ENCODE measurements at places on chromosomes 5 and 9.

- no peak for DNase-seq
Observed at GRCh38 chr9:114157516-114158176, 2.3 kb downstream of the COL27A1 start.

DNA sequence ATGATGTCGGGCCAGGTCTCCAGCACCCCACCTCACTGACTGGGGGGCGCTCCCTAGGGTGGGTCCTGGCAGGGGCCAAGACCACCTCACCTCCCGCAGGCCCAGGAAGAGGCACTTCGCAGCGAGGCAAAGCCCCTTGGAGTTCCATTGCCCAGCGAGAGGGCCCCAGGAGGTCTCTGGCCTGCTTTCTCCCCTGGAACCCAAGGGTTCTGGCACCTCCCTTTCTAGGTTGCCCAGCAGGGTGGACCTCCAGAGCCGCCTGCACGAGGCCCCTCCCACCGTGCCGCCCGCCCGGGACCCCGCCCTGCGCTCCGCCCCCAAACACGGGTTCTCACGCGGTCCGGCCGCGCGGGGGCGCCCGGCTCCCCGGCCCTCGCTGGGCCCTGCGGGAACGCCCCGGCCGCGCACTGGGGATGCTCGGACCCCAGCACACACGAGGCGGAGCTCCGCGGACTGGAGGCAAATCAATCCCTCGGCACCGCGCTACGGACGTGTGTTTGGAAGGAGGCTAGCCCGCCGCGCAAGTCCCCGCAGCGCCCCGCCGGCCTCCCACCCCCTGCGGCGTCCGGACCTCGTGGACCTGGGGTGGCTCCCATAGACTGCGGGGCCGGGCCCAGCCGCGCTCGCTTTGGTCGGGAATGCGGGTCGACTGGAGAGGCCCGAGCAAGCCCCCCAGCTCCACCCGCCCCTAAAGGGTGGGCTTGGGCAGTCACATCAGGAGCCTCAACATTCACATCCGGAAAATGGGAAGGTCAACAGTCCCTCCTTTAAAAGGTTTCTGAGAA is 99.5 kb upstream of the LMX1B start:
- DNase-seq = no peak

- no peak for DNase-seq
Observed at GRCh38 chr9:107488375-107489143, 1.0 kb downstream of the KLF4 start.

DNA sequence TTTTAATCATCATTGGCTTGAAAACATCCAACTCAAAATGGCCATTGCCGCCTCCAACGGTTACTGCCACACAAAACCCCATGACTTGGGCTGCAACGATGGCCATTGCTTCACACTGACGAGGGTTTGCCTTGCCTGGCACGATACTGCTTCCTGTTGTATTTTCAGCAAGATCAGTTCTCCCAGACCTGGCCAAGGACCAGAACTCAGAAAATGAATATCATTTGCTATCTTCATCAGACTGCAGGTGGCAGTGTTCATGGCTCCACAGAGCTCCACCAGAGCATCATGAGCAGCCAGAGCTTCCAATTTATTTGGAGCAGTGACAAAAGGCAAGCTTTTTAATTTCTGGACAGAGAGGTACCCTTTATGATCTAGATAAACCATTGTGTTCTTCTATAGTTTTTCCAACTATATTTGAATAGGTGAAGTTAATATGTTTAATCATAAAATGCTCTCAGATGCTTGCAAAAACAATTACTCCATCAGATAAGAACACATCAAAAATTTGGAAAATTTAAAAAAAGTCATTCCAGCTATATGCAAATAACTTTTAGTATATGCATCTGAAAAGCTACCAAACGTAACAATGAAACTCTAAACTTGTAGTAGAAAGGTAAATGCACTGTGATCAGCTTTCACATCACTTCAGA is 10.4 kb downstream of the AMACR start:
- DNase-seq = no peak

- no peak for DNase-seq
Observed at GRCh38 chr5:42785756-42786155, 25.9 kb downstream of the SELENOP start.

- no peak for DNase-seq
Observed at GRCh38 chr9:131995382-131995781, 84.3 kb downstream of the MED27 start.

DNA sequence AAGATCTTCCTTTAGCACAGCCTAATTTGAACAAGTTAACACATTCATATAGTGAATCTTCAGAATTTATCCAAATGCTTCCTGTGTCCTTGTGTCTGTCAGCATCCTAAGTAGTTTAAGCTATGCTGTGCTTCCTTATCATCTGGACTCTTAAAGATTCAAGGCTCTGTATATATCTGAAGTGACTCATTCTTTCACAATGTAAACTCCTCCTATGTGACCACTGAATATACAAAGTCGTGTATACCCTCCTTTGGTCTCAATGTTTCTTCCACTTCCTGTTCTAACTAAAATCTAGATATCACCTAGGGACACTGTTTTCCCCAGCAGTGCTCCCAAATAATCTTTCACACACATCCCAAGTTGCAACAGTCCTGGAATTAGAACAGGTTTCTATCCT is 935.7 kb upstream of the NUDT12 start:
- no peak for DNase-seq

- no peak for DNase-seq
Observed at GRCh38 chr5:53397845-53398244, 82.6 kb upstream of the FST start.

GRCh38 chr5:149141224-149141956 is at the start of gene ABLIM3:
Gene ABLIM3, plus strand, starts transcription at chr5:149141493. Its CDS starts 603 bp downstream, at chr5:149142096.
- peak; percentile 35 for DNase-seq

- no peak for DNase-seq
Observed at GRCh38 chr9:134059661-134060395, 8.0 kb downstream of the BRD3 start.

- DNase-seq = no peak
Observed at GRCh38 chr5:111670826-111671492, 86.0 kb downstream of the NREP start.

GRCh38 chr5:107301999-107302398 is 368.7 kb downstream of the EFNA5 start:
- no peak for DNase-seq

- no peak for DNase-seq
Observed at GRCh38 chr5:77620405-77620804, 18.1 kb downstream of the OTP start.

DNA sequence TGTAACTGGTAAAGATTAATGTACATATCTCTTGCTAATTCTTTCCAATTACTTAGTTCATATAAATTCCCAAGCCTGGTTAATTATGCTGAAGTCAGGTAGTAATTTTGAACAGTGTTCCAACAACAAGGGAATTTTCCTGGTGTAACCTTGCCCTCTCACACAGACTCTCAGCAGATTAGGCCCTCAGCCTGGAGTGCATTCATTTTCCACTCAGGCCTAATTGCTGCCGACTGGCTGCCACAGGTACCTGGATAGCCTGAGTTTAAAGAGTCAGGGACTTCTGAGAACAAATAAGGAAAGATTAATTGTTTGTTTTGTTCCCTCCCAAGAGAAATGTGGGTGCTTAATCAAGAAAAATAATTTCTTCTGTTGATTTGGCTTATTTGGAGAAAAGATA is 71.4 kb downstream of the PPIC start:
- no peak for DNase-seq

- DNase-seq = no peak
Observed at GRCh38 chr9:9392755-9393154, 1220.0 kb downstream of the PTPRD start.

DNA sequence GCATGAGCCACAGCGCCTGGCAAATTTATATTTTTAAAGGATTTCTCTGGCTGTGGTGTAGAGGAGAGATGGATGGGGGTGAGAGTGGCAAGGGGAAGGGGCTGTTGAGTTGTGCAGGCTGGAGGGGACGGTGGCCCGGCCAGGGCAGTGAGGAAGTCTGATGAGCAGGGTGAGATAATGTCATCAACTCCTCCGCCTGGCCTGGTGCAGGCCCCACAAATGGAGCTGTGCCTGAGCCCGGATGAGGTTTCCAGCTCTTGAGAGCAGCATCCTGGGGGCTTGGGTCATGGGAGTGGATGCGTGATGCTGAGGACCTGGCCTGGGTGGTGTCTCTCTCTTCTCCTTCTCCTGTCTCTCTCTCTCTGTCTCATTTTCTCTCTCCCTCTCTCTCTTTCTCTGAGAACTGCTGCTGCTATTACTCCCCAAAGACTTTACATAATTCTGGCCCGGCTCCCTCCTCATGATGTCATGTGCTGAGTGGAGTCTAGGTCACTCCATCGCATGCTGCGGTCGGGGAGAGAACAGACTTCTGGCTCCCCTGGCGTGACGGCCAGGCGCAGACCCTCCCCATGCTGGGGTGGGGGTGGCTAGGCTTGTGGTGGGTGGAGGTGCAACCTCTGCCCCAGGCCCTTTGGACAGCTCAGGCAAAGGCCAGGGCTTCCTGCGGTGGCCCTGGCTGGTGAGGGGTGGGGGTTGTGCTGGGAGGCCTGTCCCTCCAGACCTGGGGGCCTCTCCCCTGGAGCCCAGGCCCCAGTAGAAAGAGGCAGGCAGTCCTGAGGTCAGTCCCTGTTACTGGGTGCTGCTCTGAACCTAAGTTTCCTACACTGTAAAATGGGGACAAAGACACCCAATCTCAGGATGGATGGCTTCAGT is 26.4 kb downstream of the FGF18 start:
- no peak for DNase-seq

- no peak for DNase-seq
Observed at GRCh38 chr5:15823398-15823797, 323.4 kb downstream of the FBXL7 start.

- DNase-seq = no peak
Observed at GRCh38 chr9:17783227-17783626, 204.4 kb downstream of the SH3GL2 start.

DNA sequence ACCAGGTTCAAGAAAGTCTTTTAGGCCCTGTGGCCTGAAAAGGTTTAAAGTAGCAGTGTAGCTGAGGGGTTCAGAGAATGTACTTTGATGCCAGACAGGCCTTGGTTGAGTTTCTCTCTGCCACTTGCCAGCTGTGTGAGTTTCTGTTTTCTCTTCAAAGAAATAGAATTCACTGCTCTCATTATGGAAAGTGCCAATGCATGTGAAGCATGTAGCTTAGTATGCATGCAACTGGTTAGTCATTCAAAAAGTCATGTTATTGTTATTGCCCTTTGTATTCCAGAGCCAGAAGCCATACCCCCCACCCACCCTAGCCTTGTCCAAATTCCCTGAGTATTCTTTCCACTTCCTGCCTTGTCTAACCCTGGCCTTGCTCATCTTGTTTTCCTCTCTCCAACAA is 101.7 kb downstream of the ADRB2 start:
- DNase-seq = no peak

GRCh38 chr5:50666261-50667022 is at the start of gene PARP8:
Gene PARP8, plus strand, starts transcription at chr5:50666637. Its CDS starts 459 bp downstream, at chr5:50667096.
- no peak for DNase-seq

DNA sequence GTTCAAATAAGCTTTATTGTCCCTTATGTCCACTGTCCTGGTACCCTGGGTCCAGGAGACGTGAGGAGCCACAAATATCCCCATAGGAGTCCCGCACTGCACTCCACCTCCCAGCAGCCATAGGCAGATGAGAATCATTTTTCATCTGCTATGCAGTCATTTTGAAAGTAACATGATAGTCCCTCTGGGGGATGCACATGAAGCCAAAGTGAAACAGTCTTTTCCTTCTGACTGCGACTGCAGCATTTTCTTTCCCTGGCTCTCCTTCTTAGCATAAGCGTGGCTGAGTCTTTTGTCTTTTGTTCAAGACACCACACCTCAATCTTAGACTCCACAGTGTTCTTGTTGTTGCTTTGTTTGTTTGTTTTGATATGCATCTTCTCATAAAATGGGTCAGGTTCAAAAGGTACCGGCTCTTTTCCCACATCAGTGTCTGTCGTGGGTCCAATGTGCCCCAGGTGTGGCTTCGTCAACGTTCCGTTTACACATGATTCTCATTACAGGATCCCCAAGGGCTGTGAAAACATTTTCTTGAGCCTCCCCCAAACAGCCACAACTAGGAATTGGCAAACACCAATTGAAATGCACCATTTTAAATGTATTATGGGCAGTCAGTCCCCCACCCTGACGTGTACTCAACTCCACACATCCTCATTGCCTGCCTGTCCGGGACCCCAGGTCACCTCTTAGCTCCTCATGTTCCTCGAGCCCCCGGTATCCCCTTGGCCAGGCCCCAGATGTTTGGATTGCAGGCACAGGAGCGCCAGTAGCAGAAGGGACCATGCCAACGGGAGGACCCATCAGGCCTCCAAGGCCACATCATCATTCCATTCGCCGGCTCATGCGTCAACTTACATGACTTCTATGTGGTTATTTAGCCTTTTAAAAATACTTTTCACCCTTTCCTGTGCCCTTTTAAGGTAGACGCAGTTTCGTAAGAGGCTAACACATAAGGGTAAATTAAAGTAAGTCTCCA is 237.8 kb upstream of the DAPK1 start:
- no peak for DNase-seq

DNA sequence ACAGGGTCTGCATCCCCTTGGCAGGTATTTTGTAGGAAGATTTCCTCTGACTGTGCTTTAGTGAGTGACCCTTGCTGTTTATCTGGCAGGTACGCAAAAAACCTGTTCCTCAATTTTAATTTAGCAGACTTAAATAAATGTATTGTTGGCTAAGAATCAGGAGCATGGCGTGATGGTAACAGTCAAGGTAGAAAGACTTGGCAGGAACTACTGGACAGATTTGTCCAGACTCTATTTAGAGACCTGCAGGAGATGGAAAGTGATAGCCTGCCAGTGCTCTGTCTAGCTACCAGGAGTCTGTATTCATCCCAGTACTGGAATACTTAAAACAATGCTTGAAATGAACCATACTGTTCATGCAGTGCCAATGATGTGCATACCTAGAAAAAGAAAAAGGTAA is 78.8 kb upstream of the MAST4 start:
- DNase-seq = no peak

DNA sequence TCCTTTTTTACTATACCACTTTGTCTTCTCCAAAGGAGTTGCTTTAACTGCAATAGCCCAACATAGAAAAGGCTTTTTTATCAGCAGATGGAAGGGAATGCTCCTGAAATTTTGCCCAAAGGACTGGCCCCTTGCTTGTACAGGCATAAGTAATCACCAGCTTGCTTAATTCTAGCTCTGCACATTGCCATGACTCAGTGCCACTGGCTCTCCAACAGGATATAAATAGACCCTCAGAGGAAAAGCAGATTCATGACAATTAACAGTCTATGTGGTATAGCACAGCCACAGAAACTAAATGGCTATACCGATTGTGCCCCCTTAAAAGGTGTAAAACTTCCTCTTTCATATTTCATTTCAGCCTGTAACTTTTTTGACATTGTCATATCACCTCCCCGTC is 227.0 kb downstream of the ZNF608 start:
- DNase-seq = no peak
